ENCODE measurements at places on chromosomes 1 and 21.

- DNase-seq = no peak
Observed at GRCh38 chr1:29708796-29709703, 472.7 kb downstream of the PTPRU start.

- DNase-seq = no peak
Observed at GRCh38 chr1:235313931-235314678, 13.9 kb downstream of the ARID4B start.

- DNase-seq = no peak
Observed at GRCh38 chr1:225865514-225865913, 16.7 kb downstream of the TMEM63A start.

DNA sequence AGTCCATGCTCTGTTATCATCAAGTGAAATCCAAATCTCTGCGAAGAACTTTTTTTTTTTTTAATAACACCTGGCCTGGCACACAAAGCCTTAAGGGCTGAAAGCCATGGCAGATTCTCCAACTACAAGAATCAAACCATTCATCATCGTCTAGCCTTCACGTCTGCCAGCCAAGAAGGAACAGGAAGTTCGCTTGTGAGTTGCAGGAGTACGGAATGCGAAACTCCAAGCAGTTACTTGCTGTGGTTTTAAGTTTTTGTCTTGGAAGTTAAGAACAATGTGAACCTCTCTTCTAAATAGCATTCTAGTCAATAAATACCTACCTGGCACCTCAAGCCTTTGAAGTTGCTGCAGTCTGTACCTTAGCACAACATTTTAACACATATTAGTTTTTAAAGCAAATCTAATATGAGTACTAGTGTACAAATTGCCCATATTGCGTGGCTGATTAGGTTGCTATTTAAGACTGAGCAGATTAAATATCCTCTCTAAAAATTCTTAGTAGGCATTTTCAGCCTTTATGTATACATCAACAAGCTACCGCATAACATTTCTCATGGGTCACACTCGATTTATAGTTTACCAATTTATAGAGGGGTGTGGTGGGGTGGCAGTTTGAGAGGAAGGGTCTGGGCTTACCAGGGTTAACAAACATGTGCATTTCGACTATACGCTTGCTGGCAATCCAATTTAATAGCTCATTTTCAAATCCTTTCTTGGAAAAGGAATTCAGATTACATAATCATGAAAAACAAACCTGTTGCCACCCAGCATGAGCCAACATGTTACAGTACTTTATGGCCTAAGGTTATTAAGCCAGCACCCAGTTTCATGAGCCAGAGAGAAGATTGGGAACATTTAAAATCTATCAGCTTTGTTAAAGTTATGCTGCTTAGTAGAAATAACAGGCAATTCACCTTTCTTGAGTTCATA is 22.2 kb upstream of the PTPN14 start:
- DNase-seq = no peak

GRCh38 chr1:236391008-236391407 is 3.1 kb upstream of the EDARADD start:
- no peak for DNase-seq

DNA sequence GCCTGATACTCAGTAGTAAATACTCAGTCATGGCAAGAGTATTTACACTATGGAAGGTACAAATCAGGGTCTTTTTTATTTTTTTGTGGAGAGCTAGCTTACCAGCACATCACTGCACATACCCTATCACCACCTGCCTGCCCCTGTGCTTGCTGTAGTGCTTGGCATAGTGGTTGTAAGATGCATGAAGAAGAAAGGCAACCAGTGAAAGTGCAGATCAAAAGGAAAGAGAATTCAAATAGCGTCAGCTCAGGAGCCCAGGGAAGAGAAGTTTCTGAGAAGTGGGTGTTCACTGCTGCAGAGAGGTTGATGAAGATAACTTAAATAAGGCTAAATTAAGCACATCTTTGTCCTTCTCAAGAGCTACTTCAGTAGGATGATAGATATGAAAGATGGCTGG is 76.0 kb downstream of the DTL start:
- no peak for DNase-seq

- no peak for DNase-seq
Observed at GRCh38 chr1:247212627-247213617, 41.1 kb upstream of the ZNF124 start.

- DNase-seq = no peak
Observed at GRCh38 chr1:116993286-116993685, 8.3 kb upstream of the CD101 start.

- DNase-seq = no peak
Observed at GRCh38 chr1:43144237-43144636, 27.9 kb downstream of the EBNA1BP2 start.

- DNase-seq = no peak
Observed at GRCh38 chr1:158007667-158008386, 14.4 kb downstream of the KIRREL1 start.

GRCh38 chr1:91795591-91796389 is 90.2 kb downstream of the TGFBR3 start:
- DNase-seq = no peak

DNA sequence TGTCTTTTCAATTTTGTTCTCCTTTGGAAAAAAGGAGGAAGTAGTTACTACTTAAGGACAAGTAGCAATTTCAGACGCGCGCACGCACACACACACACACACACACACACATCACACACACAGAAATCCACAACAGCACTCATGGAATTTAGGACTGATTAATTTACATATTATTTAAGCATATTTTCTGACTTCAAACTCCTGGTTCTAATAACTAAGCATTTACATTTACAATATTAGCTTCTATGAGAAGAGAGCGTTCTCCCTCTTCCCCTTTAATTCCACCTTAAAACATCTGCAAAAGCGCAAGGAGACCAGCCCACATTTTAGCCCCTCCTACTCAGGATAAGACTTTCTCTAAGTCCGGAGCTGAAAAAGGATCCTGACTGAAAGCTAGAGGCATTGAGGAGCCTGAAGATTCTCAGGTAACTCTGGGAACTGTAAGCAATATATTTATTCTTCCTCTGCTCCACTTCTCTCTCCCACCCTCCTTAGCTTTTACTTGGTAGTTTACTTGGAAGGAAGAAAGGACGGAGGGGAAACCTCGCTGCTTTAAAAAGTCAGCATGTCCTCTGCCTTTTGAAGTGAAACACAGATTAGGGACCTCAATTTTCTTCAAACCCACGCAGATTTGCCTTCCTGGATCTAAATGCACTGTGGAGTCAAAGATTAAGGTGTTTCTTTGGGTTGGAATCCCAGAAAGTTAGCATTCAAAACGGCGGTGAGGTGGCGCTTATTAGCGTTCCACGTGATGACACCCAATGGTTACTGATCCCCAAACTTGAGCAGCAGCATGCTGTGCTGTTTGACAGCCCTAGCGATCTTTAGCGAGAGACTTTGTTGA is at the start of gene PLA2G4A:
Gene PLA2G4A, plus strand, starts transcription at position 339 of the 844 bp plus-strand sequence. CDS start 25,406 bp downstream, outside the sequence.
- no peak for DNase-seq

- DNase-seq = no peak
Observed at GRCh38 chr1:9269721-9270120, 23.0 kb upstream of the SPSB1 start.

GRCh38 chr21:27101523-27101922 is 134.6 kb upstream of the ADAMTS5 start:
- DNase-seq = no peak

- no peak for DNase-seq
Observed at GRCh38 chr1:180888870-180889269, 23.8 kb upstream of the KIAA1614 start.

- DNase-seq = peak; percentile 39
Observed at GRCh38 chr1:226990133-226990716, 50.1 kb downstream of the COQ8A start.

DNA sequence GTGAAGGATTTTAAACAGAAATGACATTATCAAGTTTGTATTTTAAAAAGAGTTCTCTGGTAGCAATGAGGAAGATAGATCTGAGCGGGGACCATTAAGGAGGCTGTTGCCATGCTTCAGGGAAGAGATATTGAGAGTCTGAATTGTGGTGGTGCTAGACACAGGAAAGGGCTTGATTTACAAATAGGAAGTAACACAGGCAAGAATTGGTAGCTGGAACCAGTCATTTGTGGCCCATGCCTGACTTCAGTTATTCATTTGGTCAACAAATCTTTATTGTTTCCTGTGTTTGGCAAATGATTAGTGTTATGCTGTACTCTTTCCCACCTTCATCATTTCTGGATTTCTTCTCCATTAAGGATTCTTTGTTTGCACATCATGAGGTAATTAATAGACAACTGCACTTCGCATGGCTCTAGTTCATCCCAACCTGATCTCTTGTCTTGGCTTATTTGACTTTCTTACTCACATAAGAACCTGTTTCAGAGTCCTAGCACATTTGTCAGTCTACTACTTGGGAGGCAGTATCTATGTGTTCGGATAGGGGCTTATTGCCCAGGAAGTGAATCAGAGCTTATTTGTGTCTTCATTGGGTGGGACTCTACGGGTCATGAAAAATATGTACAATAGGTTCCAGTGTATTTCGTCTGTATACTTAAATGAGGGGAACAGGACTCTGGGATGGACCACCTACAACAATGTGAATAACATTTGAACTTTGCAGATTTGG is 32.3 kb downstream of the EEIG2 start:
- DNase-seq = no peak

- DNase-seq = no peak
Observed at GRCh38 chr1:204261746-204262505, 48.1 kb upstream of the GOLT1A start.

GRCh38 chr21:14923468-14923867 is 141.3 kb downstream of the NRIP1 start:
- DNase-seq = no peak

DNA sequence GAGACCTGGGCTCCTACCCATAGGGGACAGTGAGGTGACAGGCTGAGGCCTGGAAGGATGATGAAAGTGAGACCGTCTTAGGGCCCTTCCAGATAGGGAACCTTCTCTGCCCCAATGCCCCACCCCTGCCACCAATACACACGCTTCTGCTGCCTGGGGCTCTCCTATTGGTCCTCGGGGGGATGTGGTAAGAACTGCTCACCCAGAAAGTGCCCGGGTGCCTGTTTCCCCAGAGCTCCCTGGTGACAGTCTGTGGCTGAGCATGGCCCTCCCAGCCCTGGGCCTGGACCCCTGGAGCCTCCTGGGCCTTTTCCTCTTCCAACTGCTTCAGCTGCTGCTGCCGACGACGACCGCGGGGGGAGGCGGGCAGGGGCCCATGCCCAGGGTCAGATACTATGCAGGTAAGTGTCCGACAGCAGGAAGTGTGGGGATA is 948 bp downstream of the SEMA4A start:
- no peak for DNase-seq

DNA sequence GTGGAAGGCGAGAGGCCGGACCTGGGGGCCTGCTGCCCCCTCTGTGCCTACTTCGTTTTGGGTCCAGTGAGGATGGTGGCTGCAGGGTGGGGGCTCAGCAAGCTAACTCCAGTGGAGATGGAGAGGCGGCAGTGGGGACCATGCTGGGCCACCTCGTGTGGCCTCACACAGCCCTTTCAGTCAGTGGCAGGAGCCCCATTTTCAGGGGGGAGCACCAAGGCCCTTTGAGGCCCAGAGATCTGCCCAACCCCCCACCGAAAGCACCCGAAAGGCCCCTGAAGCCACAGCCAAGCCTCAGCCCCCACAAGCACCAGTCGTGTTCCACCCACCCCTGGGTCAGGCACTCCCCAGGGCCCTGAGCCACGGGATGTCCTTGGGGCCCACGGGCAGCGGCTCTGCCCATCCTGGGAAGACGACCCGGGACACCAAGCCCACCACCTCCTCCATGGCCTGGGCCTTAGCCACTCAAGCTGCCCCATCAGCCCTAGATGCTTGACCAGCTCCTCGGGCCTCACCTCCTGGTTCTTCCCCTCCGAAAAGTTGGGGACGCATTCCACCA is 345 bp downstream of the FTCD start:
- DNase-seq = no peak

DNA sequence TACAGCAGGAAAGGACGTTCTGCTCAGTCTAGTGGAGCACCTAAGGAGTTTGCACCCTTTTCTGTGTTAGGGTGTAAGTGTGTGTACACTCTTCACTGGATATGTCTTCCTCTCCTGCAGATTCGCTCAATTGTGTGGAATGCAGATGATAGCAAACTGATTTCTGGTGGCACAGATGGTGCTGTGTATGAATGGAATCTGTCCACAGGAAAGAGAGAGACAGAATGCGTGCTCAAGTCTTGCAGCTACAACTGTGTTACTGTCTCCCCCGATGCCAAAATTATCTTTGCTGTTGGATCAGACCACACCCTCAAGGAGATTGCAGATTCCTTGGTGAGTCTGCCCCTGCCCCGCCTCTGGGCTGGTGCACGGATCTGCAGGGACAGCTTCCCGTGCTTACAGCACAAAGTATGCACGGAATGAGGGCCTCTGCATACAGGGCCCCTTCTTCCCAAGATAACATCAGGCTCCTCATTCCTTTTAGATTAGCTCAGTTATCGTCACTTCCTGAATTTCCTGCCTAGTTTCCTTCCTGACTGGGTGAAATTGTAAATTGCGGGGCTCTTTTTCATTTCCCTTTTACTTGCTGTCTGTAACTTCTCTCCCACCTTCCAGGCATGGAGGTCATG is 34.6 kb downstream of the CFAP57 start:
- DNase-seq = no peak

- DNase-seq = no peak
Observed at GRCh38 chr1:158124034-158124433, 56.7 kb upstream of the CD1D start.

- DNase-seq = no peak
Observed at GRCh38 chr1:170885551-170885950, 49.8 kb upstream of the MROH9 start.

DNA sequence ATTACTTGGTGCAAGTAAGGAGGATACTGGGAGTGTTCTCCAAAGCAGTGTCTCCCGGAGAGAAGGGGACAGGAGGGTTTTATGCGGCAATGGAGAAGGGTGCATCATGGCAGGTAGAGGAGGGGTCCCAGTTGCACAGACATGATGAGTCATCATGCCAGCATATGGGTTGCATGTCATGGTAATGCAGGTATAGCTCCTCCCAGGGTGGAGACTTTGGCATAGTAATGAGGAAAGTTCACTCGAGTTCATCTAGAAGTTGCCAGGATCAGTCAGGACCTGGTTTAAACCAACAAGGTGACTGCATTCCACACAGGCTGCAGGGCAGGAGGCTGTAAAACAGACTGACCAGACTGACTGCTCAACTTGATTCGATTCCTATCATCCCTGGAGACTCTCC is 355.7 kb upstream of the DUSP10 start:
- no peak for DNase-seq

DNA sequence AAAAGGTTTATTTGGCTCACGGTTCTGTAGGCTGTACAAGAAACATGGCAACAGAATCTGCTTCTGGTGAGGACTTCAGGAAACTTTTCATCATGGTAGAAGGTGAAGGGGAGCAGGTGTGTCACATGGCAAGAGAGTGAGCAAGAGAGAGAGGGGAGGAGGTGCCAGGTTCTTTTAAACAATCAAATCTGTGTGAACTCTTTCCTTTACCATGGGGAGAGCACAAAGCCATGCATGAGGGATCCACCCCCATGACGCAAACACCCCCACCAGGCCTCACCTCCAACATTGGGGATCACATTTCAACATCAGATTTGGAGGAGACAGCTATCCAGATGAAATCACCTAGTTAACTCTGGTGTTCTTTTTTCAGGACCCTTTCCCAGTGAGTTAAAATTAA is 103.6 kb downstream of the GALNT2 start:
- no peak for DNase-seq

- no peak for DNase-seq
Observed at GRCh38 chr1:179094818-179095217, 12.9 kb downstream of the TOR3A start.

- no peak for DNase-seq
Observed at GRCh38 chr1:228393268-228393701, 13.3 kb downstream of the TRIM11 start.

- no peak for DNase-seq
Observed at GRCh38 chr1:151222130-151222529, 23.8 kb downstream of the PIP5K1A start.

Measured in stimulated activated CD4-positive, alpha-beta T cell treated with anti-CD3 and anti-CD28 coated beads, Interleukin-12 subunit alpha, Interleukin-12 subunit beta, amount 100 ng/mL, for 4 hours (primary cell).